ENCODE measurements at places on chromosomes 7 and 10. TPM values are rescaled to one million over a fixed set of nuclear protein-coding genes. Genes with fewer than 3 reads are reported as not detected.

DNA sequence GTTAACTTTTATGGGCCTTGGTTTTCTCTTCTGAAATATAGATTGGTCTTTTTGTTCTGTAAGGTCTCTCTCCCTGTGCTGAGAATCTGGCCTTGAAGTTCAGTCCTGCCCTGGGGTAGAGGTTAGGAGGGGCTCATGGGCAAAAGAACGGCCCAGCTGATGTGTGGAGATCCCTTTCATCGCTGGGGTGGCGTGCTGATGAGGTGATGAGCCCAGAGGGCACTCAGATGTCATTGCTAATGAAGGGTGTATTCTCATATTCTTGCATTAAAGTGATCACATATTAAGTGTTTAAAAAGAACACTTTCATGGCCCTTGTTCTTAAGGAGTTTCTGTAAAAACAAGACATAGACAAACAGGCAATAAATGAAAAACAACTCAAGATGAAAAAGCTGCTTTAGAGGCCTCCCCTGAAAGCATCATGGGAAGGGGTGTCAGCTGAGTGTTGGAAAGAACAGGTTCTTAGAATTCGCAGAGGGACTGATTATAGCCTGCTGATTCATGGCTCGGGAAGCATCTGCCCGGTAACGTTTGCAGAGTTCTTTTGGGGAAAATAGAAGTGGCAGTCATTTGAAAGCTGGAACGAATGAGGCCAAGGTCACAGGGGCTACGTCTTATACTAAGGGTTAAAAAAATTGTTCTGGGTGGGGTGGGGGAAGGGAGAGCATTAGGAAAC, 72.5 kb upstream of the GPR158 start:
- no peaks in the 10 kb centered on the region for H3K27me3 ChIP-seq
- no peaks in the 10 kb centered on the region for H3K36me3 ChIP-seq
- H3K4me1 ChIP-seq: no peaks in the 10 kb centered on the region
- no peak overlapping the region for H3K27ac ChIP-seq

GBX1 gene
- total RNA-seq: not detected

DNA sequence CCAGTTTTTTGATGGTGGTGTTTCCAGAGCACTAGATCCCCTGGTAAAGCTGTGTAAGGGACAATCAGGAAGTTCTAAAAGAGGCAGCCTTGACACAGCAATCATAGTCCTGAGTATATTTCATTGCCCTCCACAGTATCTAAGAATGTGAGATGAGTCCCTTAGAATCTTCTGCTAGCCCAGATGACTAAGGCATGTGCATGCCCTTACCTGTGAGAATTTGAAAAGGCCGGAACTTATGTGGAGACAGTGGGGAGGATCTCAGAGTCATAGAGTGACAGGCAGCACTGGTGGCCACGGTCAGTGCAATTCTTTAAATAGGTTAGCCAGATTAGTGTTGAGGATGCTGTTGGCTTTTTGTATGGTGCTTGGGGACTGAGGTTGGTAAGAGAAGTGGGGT, 361.4 kb upstream of the VSTM2A start:
- no peaks in the 10 kb centered on the region for H3K36me3 ChIP-seq
- no peak for DNase-seq
- H3K4me3 ChIP-seq: no peak overlapping the region
- no peak overlapping the region for H3K27ac ChIP-seq

DNA sequence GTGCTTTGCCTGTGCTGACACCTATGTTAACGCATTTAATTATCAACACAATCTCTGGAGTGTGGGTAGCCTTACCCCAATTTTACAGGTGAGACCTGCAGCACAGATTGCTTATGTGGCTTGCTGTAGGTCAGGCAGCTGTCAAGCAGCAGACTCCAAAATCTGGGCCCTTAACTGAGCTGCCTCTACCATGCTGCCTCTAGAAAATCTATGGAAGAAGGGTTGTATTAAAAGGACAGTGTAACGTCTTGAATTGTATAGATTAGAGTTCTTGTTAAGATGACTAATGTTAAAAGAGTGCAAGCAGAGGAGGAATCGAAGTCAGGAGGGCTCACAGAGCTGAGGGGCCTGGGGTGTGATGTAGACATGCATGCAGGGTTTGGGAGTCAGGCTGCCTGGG, 1.2 kb upstream of the PON3 start:
- H3K27ac ChIP-seq: no peak overlapping the region
- peak overlapping the region; percentile 65 for H3K4me3 ChIP-seq
- H3K4me1 ChIP-seq: peaks cover 12% of the 10 kb centered on the region
- no peaks in the 10 kb centered on the region for H3K36me3 ChIP-seq
- H3K27me3 ChIP-seq: no peaks in the 10 kb centered on the region
- DNase-seq: no peak

MPP7 gene
- total RNA-seq: 39.1 TPM

GJC3 gene
- 2.9 TPM for total RNA-seq

- no peaks in the 10 kb centered on the region for H3K36me3 ChIP-seq
- no peak overlapping the region for H3K4me3 ChIP-seq
- no peaks in the 10 kb centered on the region for H3K27me3 ChIP-seq
- DNase-seq: no peak
- no peak overlapping the region for H3K27ac ChIP-seq
These were observed 60.2 kb downstream of the LSMEM1 start for GRCh38 chr7:112540839-112541577.

GRCh38 chr7:37930226-37930948, 9.9 kb downstream of the EPDR1 start:
- H3K36me3 ChIP-seq: no peaks in the 10 kb centered on the region
- DNase-seq: no peak
- no peaks in the 10 kb centered on the region for H3K4me1 ChIP-seq
- no peak overlapping the region for H3K27ac ChIP-seq

OPN4 gene
- not detected for total RNA-seq

DNA sequence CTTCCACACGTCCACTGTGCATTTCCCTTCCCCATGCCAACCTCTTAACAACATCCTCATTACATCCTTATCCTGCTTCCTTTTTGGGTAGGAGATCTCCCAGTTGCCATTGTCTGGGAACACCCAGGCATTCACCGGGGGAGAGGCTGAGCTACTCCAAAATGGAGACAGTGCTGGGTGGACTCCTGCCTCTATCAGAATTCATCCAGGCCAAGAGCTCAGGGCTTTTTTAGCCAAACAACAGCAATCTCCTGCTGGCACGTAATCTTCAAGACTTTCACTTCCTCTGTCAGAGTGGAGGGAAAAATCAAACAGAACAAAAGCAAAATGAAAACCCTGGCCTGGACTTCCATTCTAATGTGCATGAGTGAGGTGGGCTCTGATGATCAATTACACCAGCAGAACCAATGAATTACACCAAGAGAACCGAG, 245.0 kb downstream of the PRPF18 start:
- no peak overlapping the region for H3K27ac ChIP-seq
- no peaks in the 10 kb centered on the region for H3K36me3 ChIP-seq
- peak; percentile 29 for DNase-seq

DNA sequence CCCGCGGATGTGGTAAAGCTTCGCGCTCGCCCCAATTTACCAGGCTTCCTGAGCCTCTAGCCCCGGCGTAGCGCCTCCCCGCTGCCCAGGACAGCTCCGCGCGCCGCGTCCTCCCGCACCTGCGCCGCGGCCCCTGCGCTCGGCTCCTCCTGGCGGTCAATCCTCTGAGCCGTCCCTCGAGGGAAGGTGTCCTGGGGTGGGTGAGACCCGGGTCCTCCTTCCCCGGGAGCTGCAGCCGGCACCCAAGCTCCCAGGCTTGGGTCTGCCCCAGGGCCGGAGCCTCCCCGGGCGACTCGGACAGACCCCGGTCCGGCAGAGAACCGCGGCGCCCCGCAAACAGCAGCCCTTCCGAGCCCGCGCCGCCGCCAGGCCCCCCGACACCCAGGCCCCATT, 512 bp downstream of the OSBPL3 start:
- no peaks in the 10 kb centered on the region for H3K36me3 ChIP-seq
- peak overlapping the region; percentile 85 for H3K4me3 ChIP-seq
- peak; percentile 82 for DNase-seq
- H3K27ac ChIP-seq: peak overlapping the region; percentile 92

HTRA1 gene
- 80.3 TPM for total RNA-seq

RAMP3 gene
- total RNA-seq: 14.4 TPM

DNA sequence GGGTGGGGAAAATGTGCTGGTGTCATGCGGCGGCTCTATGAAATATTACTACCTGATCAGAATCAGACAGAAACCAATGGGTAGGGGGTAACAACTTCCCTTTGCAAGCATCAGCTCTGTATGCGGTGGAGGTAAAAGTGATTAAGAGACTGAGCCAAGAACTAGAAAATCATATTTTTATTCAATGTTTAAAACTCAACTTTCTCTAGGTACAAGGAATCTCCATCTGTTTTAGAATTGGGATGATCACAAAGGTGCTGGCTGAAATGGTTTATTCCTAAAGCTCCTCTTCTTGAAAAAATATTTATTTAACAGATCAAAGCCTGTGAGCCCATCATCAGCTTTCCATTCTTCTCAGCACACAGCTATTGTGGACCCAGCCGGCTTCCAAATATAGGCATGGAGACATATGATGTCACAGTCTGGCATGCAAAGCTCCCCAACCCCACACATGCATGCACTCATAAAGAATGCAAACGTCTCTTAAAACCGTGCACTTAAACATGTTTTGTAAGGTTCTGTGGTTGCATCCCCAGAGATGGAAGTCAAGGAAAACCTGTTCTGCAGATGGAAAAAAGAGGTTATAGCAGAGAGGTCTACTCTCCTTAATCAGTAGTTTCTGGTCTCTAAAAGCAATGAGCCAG, 126.0 kb downstream of the SKIDA1 start:
- peaks cover 38% of the 10 kb centered on the region for H3K4me1 ChIP-seq
- H3K27ac ChIP-seq: no peak overlapping the region
- H3K36me3 ChIP-seq: no peaks in the 10 kb centered on the region
- no peak overlapping the region for H3K4me3 ChIP-seq

DNA sequence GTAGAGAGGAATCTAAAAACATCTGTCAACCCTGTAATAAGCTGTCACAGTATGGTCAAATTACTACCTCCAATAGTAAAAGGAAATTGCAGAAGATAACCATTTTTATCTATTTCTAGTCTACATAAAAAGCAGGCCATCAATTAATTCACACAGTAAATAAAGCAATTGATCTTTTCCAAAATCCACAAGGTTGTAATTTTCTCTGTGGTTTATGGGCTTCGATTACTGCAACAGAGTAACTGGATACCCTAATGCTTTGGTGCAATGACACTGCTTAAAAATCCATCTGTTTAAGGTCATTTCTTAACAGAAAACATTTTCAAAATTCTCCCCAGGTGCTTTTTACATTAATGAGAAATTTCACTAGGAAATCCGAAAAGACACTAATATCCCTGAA, 23.9 kb downstream of the ESYT2 start:
- no peaks in the 10 kb centered on the region for H3K27me3 ChIP-seq
- no peak overlapping the region for H3K4me3 ChIP-seq
- no peak overlapping the region for H3K27ac ChIP-seq
- DNase-seq: no peak

- H3K4me3 ChIP-seq: peak overlapping the region; percentile 76
- peaks cover 16% of the 10 kb centered on the region for H3K4me1 ChIP-seq
- no peaks in the 10 kb centered on the region for H3K27me3 ChIP-seq
- H3K27ac ChIP-seq: no peak overlapping the region
- DNase-seq: peak; percentile 58
- no peaks in the 10 kb centered on the region for H3K36me3 ChIP-seq
These were observed 1.6 kb downstream of the FAM171A1 start for GRCh38 chr10:15369256-15370211.

DNA sequence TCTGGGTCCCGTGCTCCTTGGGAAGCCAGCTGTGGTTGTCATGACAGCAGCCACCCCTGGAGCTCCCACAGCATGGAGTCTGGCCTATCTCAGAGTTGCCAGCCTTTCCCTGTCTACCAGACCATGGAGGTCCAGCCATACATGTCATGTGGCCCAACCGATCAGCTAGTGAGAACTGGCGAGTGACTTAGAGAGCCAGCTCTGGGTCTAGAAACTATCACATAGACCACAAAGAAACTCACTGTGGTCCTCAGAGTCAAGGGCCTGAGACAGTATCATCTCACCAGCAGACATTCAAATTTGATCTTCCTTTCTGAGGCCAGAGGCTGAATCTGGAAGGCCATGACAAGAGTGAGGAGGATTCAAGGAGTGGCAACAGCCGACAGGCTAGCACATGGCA, 223.3 kb upstream of the GPR26 start:
- H3K27me3 ChIP-seq: peaks cover 18% of the 10 kb centered on the region
- no peak overlapping the region for H3K4me3 ChIP-seq
- H3K27ac ChIP-seq: no peak overlapping the region
- H3K36me3 ChIP-seq: no peaks in the 10 kb centered on the region
- DNase-seq: no peak

DNA sequence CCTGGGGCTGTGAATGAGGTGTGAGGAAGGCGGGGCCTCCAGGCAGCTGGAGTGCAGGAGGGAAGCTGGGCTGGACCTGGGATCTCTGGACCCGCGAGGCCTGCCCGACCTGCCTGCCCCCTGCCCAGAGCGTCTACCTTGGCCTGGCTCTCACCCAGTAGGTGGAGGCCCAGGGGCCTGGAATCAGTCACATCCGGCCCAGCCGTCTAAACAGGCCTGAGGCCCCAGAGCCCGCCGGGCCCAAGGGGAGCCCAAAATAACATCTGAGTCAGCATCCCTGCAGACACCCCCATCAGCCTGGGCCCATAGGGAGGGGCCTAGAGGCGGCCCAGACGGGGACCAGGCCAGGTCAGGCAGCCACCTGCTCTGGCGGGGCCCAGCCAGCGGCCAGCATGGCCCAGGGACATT, 15.1 kb upstream of the ELN start:
- no peak overlapping the region for H3K4me3 ChIP-seq
- no peaks in the 10 kb centered on the region for H3K36me3 ChIP-seq
- no peak for DNase-seq

- H3K4me1 ChIP-seq: peaks cover 10% of the 10 kb centered on the region
- no peaks in the 10 kb centered on the region for H3K36me3 ChIP-seq
- H3K27me3 ChIP-seq: no peaks in the 10 kb centered on the region
- H3K27ac ChIP-seq: no peak overlapping the region
- no peak overlapping the region for H3K4me3 ChIP-seq
These were observed 64.7 kb upstream of the DUSP5 start for GRCh38 chr10:110432814-110433565.

DNA sequence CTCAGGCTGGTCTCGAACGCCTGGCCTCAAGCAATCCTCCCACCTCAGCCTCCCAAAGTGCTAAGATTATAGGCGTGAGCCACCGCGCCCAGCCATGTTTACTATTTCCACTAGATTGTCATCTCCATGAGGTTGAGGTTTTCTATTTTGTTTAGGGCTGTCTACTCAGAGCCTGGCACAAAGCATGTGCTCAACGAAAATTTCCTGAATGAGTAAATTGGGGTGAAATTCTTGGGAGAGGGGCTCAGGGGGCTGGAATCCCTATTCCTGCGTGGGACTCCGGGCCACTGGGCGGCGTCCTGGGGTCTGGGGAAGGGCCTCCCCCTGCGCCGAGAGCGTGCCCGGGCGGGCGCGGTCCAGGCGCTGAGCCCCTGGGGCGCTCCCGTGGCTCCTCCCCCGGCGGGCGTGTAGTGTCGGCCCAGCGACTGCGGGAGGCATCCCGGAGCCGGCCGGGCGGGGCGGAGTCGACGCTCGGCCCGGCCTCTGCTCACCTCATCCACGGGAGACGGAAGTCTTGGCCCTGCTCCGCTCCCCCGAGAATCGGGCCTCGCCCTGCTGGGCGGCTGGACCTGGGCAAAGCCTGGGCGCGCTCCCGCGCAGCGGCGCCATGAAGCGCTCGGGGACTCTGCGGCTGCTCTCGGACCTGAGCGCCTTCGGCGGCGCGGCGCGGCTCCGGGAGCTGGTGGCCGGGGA, at the start of gene HPS6:
Gene HPS6, plus strand, starts transcription at position 482 of the 693 bp plus-strand sequence. Its CDS starts 126 bp downstream, at position 608.
- H3K27me3 ChIP-seq: no peaks in the 10 kb centered on the region
- DNase-seq: peak; percentile 93
- H3K27ac ChIP-seq: peak within 1 kb of the TSS; percentile 95
- peaks cover 34% of the 10 kb centered on the region for H3K4me1 ChIP-seq

CCDC3 gene
- 124 TPM for total RNA-seq

CAMK2B gene
- 0.89 TPM for total RNA-seq

FRAT2 gene
- total RNA-seq: 30.9 TPM

ZSCAN21 gene
- 10.4 TPM for total RNA-seq

GRCh38 chr10:69101451-69102095, 13.7 kb downstream of the SRGN start:
- no peaks in the 10 kb centered on the region for H3K4me1 ChIP-seq
- DNase-seq: no peak
- no peak overlapping the region for H3K4me3 ChIP-seq
- no peaks in the 10 kb centered on the region for H3K27me3 ChIP-seq
